ENCODE measurements at places on chromosomes 3 and 15.
A peak's percentile ranks its signal among the peaks of the same experiment; 100 is the strongest.

GRCh38 chr15:83379579-83379959 lies 67.6 kb upstream of the SH3GL3 start:
- no peak for DNase-seq

GRCh38 chr3:176927706-176928581 lies 269.3 kb downstream of the TBL1XR1 start:
- DNase-seq = no peak

GRCh38 chr15:60790641-60791040 lies 311.7 kb upstream of the ICE2 start:
- DNase-seq = no peak

DNA sequence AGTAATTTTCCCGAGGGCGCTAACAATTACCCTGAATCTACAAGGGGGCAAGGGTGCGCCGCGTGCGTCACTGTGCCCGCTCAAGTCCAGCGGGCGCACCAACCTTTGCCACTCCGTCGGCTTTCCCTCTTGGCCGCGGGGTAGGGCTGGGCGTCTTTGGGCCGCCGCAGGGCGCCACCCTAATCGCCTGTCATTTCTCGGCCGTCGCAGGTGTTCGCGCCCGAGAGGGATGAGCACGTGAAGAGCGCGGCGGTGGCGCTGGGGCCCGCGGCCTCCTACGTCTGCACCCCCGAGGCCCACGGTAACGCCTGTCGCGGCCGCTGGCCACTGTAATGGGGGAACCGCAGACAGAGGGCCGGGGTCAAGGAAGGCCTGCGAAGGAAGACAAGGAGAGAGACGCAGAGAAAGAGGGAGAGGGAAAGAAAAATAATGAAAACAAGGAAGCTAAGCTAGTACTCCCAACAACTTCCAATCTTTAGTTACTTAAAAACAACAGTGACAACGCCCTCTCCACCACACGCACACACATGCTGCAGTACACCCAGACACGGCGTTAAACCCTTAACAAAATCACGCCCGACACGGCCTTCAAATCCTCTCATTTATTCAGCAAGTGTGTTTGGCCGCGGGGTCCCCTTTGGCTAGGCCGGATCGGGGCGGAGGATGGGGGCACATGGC lies 3.8 kb downstream of the SKOR1 start:
- DNase-seq = no peak

GRCh38 chr3:12963231-12963896 lies 109.9 kb downstream of the IQSEC1 start:
- no peak for DNase-seq

DNA sequence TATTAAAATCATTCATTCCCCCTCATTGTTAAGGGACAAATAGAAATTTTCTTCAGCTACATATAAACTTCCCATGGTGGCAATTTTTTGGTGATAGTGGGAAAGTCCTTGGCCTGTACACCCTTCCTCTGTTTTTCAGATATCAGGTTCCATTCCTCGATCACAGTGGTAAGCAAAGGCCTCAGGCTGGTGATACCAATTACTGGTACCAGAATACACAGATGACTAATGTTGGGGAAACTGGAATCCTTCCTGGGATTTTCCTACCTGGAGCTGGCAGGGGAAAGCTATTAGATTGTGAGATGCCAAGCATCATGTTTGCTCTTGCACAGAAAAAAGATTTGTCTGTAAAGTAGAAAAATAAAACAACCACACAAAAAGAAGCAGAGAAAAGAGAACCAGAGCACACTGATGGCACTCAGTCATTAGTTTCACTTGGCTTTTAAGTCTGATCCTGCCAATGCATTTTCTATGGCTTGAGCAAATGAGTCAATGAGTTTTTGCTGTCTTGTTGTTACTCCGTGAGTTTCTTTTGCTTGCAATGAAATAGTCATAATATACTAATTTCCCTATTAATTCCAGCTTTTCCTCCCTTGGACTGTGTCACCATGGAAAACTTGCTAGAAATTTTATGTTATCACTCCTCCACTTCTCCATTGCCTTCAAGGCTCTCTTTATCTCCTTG lies 795.0 kb downstream of the ROBO1 start:
- no peak for DNase-seq

GRCh38 chr3:107578523-107578922 lies 55.8 kb downstream of the BBX start:
- DNase-seq = no peak

DNA sequence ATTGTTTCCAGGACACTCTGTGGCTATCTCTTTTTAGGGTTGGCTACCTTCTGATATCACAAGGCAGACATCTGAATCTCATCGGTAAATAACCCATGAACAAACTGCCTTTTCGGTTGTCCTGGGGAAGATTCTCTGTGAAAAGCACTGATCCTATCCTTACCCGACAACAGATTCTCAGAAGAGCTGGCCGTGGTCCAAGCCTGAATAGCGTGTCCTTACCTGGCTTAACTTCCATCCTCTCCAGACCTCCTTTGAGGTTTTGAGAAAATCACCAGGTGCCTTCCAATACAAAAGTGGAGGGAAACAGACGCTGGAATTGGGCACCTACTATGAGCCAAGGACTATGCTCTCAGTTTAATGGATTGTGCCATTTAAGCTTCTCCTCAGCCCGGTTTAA lies 87.4 kb upstream of the ARHGEF3 start:
- no peak for DNase-seq

GRCh38 chr3:48630833-48631232 lies 4.4 kb downstream of the SLC26A6 start:
- no peak for DNase-seq

GRCh38 chr3:160003520-160004128 lies 15.0 kb downstream of the IL12A start:
- peak; percentile 22 for DNase-seq

GRCh38 chr3:88131695-88132094 lies 18.1 kb upstream of the C3orf38 start:
- DNase-seq = no peak

GRCh38 chr3:176514297-176514696 lies 683.0 kb downstream of the TBL1XR1 start:
- no peak for DNase-seq

- no peak for DNase-seq
Observed at GRCh38 chr3:111781561-111782446, 77.3 kb upstream of the PHLDB2 start.

GRCh38 chr3:114418724-114419543 lies 125.1 kb downstream of the TIGIT start:
- DNase-seq = peak; percentile 69

GRCh38 chr3:146577662-146578061 lies 27.5 kb downstream of the PLSCR5 start:
- peak; percentile 17 for DNase-seq

- DNase-seq = no peak
Observed at GRCh38 chr3:15497964-15498363, 23.5 kb downstream of the COLQ start.

GRCh38 chr3:78979028-78979427 lies 788.8 kb downstream of the ROBO1 start:
- no peak for DNase-seq

- DNase-seq = no peak
Observed at GRCh38 chr3:44927371-44927770, 48.6 kb downstream of the ZDHHC3 start.

- DNase-seq = no peak
Observed at GRCh38 chr3:81744366-81744765, 17.1 kb downstream of the GBE1 start.

- no peak for DNase-seq
Observed at GRCh38 chr15:52214553-52214952, 23.4 kb upstream of the GNB5 start.

- DNase-seq = no peak
Observed at GRCh38 chr3:131143802-131144201, 117.1 kb downstream of the NEK11 start.

- no peak for DNase-seq
Observed at GRCh38 chr3:149532489-149533180, 58.1 kb downstream of the TM4SF4 start.

DNA sequence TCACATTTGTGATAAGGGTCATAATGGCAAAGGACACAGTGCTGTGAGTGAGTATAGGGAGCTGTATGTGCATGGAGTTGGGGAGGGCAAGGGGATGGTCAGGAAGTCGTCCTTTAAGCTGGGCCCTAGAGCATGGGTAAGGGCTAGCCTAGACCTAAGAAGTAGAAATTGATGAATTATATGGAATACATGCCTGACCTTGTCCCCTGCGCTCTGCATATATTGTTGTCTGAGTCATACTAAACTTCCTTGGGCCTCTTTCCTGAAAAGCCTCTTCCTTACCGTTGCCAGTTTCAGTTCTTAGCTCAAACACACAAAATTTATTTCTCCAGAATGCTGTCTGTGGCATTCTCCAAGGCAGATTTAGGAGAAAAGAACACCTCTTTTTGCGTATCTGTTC lies 4.6 kb downstream of the SNRK start:
- DNase-seq = no peak

- no peak for DNase-seq
Observed at GRCh38 chr15:29917600-29918597, 95.6 kb upstream of the TJP1 start.

DNA sequence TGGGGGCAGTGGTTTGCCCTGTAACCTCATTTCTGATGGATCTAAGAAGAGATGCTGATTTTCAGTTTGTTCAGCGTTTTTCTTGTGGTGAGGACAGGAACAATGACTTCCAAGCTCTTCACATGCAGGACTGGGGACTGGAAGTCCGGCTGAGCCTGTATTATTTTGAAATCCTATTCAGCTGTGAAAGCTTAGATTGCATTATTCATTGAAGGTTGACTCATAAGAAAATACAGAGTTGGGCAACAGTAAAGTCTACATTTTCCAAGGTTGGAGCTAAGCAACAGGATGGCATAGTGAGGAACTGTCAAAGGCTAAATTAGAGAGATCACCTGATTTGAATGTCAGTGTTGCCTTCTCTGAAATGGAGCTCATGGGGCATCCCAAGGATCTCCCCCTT lies 230.9 kb upstream of the FEZF2 start:
- no peak for DNase-seq

GRCh38 chr3:136898549-136898948 lies 36.5 kb downstream of the NCK1 start:
- no peak for DNase-seq

DNA sequence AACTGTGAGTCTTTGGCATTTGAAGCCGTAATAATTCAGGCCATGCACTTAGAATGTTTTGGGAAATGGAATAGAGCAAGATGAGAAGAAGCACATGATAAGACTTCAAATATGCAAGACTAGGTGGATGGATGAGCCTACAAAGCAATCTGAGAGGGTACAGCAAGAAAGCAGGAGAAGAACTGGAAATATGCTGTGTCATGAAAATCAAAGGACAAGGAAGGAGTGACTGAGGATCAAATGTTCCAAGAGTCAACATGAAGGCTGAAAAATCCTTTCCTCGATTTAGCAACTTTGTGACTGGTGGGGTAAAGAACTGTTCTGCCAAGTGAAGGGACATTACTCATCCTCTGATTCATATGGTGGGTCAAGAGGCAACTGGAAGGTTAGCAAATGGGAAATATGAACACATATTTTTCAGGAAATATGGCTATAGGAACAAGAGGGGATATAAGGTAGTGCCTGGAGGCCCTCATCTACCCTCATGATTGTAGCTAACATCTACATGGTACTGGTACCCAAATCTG lies 803.7 kb upstream of the ARRDC4 start:
- no peak for DNase-seq

GRCh38 chr3:169579116-169579710 lies 84.3 kb downstream of the MECOM start:
- no peak for DNase-seq

DNA sequence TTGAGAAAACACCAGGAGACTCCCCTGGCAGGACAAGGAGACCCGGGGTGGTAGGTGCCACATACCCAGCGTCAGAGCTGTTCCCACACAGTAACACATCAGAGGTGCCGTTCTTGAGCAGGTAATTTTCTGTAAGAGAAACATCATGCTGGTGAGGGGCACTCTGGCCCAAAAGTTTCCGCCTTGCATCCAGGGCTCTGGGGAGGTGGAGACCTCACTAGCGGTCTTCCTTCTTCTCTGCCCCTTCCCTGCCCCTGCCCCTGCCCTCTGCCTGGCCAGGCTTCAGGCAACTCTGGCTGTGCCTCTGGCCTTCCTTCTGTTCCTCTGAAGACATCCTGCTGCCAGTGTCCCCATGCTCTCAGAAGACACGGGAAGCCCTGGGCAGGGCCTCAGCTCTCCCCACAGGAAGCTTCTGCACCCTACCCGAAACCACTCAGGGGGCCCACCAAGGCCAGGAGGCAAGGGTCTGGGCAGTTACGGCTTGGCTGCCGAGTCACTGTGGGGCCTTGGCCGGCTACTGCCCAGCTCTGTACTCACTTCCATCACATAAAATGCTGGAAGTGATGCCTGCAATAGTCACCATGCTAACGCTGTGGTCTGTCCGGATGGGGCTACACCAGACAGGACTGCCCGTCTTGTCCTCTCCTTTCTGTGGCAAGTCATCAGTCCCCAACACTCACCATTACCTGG lies 41.3 kb downstream of the SCN5A start:
- no peak for DNase-seq

GRCh38 chr3:44104668-44105321 lies 136.9 kb upstream of the TOPAZ1 start:
- no peak for DNase-seq

DNA sequence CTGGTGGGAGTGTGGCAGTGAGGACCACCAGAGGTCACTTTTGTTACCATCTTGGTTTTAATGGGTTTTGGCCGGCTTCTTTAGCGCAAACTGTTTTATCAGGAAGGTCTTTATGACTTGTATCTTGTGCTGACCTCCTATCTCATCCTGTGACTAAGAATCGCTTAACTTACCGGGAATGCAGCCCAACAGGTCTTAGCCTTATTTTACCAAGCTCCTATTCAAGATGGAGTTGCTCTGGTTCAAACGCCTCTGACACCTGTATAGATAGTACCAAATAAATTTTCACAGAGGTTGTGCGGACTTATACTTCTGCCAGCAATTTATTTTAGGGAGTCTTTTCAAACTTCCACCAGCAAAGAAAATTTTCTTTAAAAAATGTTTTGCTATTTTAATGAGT lies 13.6 kb upstream of the SLCO3A1 start:
- DNase-seq = no peak

GRCh38 chr15:92116330-92116729 lies 262.8 kb downstream of the SLCO3A1 start:
- no peak for DNase-seq

- no peak for DNase-seq
Observed at GRCh38 chr3:62601238-62602070, 228.1 kb upstream of the FEZF2 start.

DNA sequence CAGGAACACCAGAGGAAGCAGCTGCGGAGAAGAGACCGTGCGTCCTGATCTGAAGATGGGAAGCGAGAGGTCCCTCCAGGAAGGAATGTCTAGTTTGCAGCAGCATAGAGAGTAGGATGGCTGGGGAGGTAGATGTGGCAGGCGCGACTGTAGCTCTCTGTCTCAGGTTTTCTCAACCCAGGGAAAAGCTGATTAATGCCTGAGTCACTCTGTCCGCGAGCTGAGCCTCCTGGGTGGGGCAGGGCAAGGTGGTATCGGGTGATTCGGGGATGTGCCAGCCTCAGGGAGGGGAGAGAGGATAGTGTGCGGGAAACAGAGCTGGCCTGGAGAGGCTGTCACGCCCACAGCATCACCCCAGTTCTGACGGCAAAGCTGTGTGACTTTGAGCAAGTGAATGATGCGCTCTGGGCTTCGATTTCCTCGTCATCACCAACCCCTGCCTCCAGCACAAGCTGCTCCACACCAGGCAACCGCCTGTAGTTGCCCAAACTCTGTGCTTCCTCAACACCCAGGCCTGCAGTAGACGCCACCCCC lies 28.4 kb downstream of the CPN2 start:
- no peak for DNase-seq

Measured in NCI-H345 (cell line).